ENCODE measurements at places on chromosomes 4 and X.

DNA sequence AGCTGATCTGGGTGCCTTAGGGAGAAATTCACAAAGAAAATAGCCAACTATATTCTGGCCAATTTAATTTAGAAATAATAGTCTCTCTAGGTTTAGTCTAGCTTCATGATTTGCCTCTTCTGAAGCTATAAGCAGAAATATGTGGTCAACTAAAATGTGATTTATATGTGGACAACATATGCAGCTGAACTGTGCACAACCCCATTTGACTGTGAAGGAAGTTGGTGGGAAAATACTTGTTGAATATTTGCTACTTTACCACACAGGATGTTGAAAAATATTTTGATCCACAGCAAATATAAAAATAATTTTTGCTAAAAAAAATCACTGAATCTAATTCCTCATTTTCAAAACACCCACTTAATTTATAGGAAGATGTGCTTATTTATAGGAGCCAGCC is 15.7 kb upstream of the RNF128 start:
- no peak for DNase-seq

GRCh38 chr4:17933126-17933525 is 88.4 kb downstream of the LCORL start:
- DNase-seq: no peak

DNA sequence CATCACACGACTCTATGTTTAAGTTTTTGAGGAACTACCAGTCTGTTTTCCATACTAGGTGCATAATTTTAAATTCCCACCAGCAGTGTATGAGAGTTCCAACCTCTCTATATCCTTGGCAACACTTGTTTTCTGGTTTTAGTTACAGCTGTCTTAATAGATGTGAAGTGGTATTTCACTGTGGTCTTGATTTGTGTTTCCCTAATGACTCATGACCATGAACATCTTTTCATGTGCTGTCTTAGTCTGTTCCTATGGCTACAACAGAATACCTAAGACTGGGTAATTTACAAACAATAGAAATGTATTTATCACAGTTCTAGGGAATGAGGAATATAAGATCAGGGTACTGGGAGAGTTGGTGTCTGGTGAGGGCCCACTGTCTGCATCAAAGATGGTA is 51.5 kb upstream of the GPR78 start:
- DNase-seq: no peak

DNA sequence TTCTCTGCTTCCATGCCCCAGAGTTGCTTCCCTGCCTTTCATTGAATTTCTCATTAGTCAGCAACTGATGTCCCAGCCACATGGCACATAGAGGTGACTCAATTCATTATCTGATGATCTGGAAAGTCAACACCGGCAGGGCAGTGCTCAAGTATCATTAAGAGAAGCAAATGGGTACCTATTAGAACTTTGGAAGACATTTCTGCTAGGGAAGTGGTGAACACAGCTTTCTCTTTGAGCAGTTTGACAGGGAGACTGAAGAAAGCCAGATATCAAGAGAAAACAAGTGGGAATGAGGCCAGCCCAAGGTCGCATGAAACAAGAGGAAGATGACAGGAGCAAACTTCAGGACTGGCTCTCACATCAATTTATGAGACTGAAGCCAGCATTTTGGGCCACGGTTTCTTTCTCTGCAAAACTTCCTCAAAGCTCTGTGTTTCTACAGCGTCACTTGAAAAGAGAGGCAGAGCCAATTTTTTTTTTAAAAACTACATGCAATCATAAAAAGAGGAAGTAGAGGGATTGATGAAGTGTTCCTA is 108.3 kb upstream of the RPS6KA3 start:
- DNase-seq: no peak

GRCh38 chr4:70158576-70158975 is 4.5 kb downstream of the PRR27 start:
- no peak for DNase-seq

GRCh38 chrX:102934624-102935023 is 2.4 kb upstream of the RAB40AL start:
- DNase-seq: peak; percentile 10

GRCh38 chr4:1643971-1644735 is 40.0 kb downstream of the FAM53A start:
- no peak for DNase-seq

- no peak for DNase-seq
Observed at GRCh38 chrX:13094374-13094773, 50.0 kb upstream of the FAM9C start.

DNA sequence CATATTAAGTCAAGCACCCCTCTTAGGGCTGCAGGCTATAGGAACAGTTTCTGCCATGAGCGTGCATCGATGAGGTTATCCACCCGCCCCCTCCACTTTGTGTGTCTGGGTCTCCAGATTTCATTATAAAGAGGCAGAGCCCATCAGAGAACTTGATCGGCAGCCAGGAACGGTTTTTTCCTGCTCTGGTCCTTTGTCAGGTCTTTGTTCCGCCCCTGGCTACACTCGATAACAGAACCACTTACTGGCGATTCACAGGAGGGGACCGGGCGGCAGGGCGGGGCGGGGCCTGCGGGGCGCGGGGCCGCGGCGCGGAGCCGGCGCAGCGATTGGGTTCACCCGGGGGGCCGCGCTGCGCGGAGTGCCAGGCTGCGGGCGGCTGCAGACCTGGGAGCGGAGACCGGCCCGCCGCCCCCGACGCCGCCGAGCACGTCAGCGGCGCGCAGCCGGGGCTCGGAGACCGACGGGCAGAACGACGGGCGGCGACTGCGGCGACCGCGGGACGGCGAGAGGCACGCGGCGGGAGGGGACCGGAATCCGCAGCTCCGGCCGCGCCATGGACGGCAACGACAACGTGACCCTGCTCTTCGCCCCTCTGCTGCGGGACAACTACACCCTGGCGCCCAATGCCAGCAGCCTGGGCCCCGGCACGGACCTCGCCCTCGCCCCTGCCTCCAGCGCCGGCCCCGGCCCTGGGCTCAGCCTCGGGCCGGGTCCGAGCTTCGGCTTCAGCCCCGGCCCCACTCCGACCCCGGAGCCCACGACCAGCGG is at the start of gene SLC10A4:
SLC10A4 (plus strand) TSS at position 338 of the 771 bp plus-strand sequence; CDS start at position 557, 219 bp downstream.
- DNase-seq: peak; percentile 62

GRCh38 chr4:32477518-32477917 is 1757.3 kb downstream of the PCDH7 start:
- DNase-seq: no peak

GRCh38 chrX:109862433-109862832 is 129.4 kb upstream of the ACSL4 start:
- no peak for DNase-seq

GRCh38 chrX:38879631-38880220 is 78.5 kb downstream of the MID1IP1 start:
- DNase-seq: no peak

DNA sequence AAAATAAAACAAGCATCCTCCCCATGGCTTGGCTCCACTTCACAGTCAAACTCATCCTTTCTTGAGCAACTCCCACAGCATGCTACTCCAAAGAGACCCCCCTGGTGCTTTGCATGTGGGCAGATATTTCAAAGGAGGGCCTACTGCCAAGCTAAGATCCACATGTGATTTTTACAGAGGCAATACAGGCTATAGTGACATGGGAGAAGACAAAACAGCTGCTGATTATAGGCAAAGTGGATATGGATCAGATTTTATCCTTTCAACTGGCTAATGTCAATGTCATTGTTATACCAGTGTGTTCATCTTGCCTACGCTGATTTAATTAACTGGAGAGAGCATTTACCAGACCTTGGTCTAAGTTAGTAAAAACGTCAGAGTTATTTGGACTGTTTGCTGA is 328.3 kb downstream of the KLHL13 start:
- DNase-seq: no peak

DNA sequence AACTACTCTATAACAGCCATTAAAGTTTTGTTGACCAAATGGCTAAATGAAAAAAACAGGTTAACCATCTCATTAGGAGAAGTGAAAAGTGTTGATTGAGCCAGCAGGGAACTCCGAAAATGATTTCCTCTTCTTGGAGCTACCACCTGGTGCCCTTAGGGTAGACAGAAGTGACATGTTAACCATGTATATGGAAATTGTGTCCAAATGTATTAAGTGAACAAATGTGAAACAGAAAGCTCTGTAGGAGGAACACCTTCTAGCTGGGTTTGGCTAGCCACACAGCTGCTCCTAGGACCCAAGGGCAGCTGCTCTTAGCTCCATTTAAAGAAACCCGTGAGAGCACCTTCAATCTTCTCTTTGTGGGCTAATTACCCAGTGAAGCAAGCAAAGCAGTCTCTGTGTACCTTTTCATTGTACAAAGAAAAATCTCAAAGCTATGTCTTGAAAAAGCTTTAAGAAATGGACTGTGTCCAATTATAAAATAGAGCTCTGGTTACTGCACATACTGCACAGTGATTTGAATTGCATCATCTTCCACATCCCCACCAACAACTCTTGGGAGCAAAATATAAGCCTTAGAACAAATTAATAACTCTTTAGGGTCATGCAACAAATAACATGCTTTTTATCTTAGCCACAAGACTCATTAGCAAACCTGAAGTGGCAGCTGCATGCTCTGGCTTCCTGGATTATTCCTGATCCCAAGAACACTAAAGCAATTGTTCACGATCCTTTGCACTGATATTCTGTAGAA is 59.2 kb upstream of the PARM1 start:
- no peak for DNase-seq

GRCh38 chrX:11967986-11968869 is 170.0 kb upstream of the FRMPD4 start:
- peak; percentile 77 for DNase-seq

DNA sequence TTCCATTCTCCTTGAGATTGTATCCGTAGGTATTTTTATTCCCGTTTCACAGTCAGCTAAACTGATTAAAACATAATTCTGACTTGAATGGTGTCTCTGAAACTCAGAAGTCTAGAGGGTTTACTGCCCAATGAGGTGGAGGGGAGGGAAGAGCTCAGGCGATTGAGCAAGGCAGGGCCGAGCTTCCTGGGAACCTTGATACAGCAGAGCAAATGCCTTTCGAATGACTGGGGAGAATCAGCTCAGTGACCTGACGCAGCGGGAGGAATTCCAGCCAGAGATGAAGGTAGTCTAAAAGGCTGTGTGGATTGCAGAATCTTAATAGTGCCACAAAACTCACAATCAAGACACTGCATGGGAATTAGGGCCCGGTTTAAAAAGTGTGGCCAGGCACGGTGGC is 233.6 kb downstream of the EVC2 start:
- no peak for DNase-seq

DNA sequence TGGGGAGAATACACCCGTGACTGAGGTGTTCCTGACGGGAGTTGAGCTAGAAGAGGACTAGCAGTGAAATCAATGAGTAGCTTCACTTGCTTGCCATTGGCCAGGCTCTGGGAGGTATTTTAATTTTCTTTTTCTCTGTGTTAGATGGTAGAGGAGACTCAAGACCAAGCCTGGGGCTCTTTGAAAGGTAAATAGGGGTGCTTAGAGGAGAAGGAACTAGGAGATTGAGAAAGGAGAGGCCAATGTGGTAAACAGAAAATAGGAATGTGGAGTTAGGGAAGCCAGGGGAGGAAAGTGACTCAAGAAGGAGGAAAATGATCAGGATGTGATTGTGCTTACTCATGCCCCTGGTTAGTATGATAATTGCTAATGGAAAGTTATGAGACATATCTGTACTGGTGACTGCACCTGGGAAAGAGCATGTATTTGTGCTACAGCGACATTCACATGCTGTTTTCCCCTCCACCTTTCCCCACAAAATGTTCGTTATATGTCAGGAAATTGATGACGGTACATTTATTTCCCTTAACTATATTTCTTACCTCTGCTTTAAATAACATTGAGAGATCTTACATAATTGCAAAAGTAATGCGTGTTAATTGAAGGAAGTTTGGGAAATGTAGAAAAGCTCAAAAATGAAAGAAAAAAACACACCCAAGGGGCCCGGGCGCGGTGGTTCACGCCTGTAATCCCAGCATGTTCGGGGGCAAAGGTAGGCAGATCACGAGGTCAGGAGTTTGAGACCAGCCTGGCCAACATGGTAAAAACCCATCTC is 16.9 kb upstream of the LRBA start:
- DNase-seq: no peak

DNA sequence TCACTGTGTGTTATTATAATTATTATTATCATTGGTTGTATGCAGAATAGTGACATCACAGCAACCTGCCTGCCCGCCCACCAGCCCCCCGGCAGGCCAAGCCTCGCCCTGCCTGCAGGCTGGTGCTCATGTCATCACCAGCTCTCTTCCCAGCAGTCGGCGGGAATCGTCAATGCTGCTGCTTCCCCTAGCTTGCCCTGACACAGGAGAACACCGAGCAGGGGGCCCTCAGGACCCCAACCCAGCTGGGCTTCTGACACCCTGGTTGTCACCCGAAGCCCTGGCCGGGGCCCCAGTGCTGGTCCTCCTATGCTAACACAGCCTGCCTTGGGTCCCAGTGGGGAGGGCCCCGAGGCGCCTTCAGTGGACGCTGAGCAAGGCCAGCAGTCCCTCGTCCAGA is 100.6 kb downstream of the PPP2R2C start:
- no peak for DNase-seq

GRCh38 chrX:44948406-44948805 is 75.4 kb downstream of the KDM6A start:
- DNase-seq: no peak

DNA sequence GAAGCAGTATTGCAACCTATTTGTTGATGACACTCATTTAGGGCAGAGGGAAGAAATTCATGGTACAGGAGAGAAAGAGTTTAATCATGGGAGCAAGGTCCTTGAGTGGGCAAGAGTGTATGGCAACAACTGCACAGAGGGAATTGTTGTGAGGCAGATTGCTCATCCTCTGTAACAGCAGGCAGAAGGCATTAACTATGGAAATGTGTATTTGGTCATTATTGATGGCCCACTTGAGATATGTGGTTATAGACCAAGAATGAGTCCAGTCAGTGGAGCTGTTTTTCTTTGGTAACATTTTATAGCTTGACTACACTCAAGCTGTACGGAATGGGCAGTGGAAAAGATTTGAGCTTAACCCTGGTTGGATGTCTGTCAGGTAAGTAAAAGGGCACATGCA is 15.9 kb downstream of the PLRG1 start:
- no peak for DNase-seq

DNA sequence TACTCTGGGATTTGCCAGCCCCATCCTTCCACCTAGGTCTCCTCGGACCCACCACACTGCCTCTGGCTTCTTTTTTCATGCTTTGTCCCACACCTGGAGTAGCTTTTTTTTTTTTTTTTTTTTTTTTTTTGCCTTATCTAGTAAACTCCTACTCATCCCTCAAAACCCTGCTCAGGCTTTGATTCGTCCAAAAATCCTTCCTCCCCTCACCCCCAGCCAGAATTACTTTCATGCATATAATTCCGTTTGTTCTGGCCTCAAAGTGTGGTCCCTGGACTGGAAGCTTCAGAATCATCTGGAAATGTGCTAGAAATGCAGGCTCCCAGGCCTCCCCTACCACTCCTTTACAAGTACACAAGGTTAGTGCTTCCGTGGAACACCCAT is 320.1 kb downstream of the PTTG2 start:
- no peak for DNase-seq

GRCh38 chr4:145609481-145610427 is 9.4 kb upstream of the MMAA start:
- DNase-seq: peak; percentile 65

GRCh38 chr4:11471618-11472017 is 42.9 kb upstream of the HS3ST1 start:
- DNase-seq: no peak

DNA sequence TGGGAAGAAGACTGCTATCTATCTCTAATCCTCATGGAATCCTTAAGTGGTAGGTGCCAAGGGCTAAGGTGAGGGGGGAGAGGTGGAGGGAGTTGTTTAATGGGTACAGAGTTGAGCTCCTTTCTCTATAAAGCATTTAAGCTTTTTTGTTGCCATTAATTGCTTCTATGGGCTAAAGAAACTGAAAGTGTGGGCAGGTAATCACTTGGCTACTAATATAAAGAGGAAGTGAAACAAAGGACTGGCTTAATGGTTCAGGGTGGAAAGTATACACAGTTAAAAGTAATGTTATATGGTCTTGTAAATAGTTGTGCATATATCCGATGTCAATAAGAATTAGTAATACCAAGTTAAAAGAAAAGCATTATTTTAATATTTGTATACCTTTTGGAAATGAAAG is 83.9 kb downstream of the POLA1 start:
- DNase-seq: no peak
